H4 (cell line): ENCODE measurements at places on chromosomes 13 and 19. TPM values are rescaled to one million over a fixed set of nuclear protein-coding genes. Genes with fewer than 3 reads are reported as not detected.

The KIR2DL4 gene
- total RNA-seq = not detected in 2 replicates

The LRRC4B gene
- 15.2 and 19.0 TPM in 2 replicates for total RNA-seq

DNA sequence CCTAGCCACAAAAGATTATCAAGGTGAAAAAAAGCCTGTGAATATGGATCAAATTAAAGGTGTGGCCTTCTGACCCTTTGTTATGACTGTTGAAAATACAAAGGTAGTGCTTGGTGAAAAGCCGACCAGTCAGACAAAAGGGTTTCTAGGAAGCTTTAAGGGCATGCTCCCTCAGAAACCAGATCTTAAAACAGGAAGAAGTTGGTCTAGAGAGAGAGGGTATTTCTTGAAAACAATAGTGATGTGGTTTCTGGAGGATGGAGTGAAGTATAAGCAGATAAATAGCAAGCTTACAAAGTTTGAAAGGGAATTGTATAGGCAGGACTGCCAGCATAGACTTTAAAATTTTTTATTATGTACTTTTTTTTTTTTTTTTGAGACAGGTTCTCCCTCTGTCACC, 5.0 kb upstream of the EID2 start:
- no peak for DNase-seq

The WASF3 gene
- 6.8 and 7.5 TPM in 2 replicates for total RNA-seq

The SHISA2 gene
- total RNA-seq = not detected in 2 replicates

DNA sequence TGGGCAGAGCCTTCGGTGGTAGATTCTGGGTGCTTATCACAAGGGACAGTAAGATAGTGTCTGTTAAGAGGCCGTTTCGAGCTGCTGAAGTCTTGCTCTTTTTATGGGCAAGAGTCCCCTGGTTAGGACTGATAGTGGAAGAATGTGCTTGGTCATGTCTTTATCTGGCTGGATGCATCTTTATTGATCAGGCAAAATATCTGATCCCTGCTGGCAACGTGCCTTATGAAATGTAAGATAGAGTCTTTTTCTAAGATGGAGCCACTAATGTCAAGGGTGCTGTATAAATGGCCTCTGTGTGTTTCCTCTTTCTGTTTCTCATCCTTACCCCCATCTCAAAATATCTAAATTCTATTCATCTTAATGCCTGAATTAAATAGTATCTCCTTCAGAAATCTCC, 53.3 kb downstream of the MYO16 start:
- DNase-seq = no peak

The CCDC8 gene
- not detected in 2 replicates for total RNA-seq

The KLK6 gene
- not detected in 2 replicates for total RNA-seq
